ENCODE measurements at places on chromosomes 7 and 10. TPM values are rescaled to one million over a fixed set of nuclear protein-coding genes. Genes with fewer than 3 reads are reported as not detected.

LRRC4 gene
- 0.37 TPM for total RNA-seq

USP6NL gene
- total RNA-seq, result 5.4 TPM

PLPP4 gene
- not detected for total RNA-seq

RAB11FIP2 gene
- total RNA-seq, result 12.5 TPM

MRPL43 gene
- 53.4 TPM for total RNA-seq

ACBD7 gene
- total RNA-seq, result 2.4 TPM

CYP3A4 gene
- total RNA-seq, result not detected

CNTNAP2 gene
- total RNA-seq, result not detected

TM9SF3 gene
- total RNA-seq, result 70.2 TPM

DRGX gene
- total RNA-seq, result not detected

WIPF3 gene
- total RNA-seq, result not detected

FAM25C gene
- total RNA-seq, result not detected

BLNK gene
- not detected for total RNA-seq

PRPS1L1 gene
- not detected for total RNA-seq

SEMA3C gene
- not detected for total RNA-seq

UTF1 gene
- not detected for total RNA-seq

POLR2J2 gene
- total RNA-seq, result 20.0 TPM

SMKR1 gene
- 2.3 TPM for total RNA-seq
